LHCN-M2 (cell line): ENCODE measurements at places on chromosomes 2 and 18.
A peak's percentile ranks its signal among the peaks of the same experiment; 100 is the strongest.

- no peak for DNase-seq
Measured at GRCh38 chr2:5877360-5877759, 185.2 kb downstream of the SOX11 start.

DNA sequence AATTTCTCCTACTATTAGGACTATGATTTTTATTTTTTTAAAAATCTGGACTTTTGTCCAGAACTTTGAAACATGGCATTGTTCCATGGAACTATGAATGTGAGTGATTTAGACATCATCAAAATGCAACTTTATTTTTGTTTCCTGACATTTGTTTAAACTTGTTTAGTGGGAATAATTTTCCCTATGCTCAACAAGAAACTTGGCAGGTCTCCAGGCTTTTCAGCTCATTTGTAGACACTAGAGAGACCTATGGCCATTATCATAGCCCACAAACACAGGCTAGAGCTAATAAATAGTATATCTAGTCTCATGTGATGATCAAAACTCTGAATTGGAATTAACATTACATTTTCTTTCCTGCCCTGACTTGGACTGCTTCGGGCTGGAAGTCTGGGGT, 145.1 kb upstream of the CELF4 start:
- no peak for DNase-seq

DNA sequence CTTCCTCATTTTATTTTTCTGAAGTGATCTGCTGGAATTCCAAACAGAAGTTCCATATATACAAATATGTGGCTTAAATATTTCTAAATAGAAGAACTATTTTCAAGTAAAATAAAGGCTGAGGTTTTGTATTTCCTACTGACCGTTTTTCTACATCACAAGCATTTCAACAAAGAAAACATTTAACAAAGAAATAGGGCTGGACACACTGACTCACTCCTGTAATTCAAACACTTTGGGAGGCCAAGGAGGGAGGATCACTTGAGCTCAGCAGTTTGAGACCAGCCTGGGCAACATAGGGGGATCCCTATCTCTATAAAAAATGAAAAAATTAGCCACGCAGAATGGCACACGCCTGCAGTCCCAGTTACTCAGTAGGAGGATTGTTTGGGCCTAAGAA, 44.6 kb downstream of the TANK start:
- no peak for DNase-seq

GRCh38 chr2:122007126-122007525, 251.7 kb downstream of the TSN start:
- no peak for DNase-seq

DNA sequence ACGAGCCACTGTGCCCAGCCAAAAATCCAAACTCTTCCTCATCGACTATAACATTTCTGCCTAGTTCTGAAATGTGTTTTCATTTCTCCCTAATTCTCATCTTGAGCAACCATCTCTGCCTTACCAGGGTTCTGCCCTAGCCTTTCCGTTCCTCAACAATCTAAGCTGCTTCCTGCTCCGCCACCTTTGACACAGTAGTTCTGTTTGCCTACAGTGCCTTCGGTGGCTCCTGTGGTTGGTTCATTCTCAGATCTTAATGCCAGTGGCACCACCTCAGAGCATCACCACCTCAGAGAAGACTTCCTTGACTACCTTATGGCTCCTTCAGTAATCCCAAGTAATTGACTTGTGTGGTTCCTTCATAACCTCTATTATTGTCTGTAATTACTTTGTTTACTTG, 3.8 kb downstream of the SOCS6 start:
- DNase-seq: no peak

GRCh38 chr2:222281506-222281905, 17.3 kb downstream of the PAX3 start:
- no peak for DNase-seq

DNA sequence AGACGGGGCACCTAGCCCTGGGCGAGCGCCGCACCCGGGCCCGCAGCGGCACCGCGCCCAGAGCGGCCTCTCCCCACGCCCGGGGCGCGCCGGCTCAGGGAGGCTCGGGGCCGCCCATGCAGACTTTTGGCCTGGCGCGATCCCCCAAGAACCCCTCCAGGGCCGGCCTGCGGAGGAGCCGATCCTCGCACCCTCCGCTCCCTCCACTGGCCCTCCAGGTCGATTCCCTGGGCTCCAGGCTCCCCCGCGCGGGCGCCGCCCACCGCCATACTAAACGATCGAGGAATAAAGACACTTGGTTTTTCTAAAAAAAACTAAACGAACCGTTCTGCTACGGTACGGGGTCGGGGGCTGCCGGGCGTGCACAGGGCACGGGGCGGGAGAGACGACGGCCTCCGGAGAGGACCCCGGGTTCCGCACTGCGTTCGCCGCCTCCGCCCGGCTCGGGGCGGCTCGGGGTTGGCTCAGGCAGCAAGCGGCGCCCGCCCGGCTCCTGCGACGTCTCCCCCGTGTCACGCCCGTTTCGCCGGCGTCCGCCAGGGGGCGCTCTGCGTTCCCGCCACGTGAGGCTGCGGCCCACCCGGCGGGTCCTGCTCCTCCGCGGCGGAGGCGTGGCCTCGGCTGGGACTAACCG, 365 bp upstream of the KHK start:
- peak; percentile 84 for DNase-seq

DNA sequence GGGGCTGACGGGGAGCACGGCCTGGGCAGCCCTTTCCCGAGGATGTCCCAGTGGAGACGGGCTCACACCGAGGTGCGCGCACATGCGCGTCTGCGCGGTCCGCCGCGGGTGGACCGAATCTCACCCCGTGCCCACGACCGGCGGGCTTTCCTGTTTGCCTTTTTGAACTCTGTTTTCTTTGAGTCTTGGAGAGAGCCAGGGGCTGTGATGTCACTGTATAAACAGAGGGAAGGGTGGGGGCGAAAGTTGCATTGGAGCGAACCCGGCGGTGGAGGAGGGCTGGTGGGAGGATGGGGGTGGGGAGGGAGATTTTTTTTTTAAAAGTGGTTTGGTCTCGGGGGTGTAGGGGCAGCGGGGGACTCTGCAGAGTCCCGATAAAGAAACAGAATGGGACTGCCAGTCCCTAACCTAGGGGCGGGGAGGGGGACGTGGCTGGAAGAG, 141.2 kb upstream of the CTAGE1 start:
- peak; percentile 22 for DNase-seq

DNA sequence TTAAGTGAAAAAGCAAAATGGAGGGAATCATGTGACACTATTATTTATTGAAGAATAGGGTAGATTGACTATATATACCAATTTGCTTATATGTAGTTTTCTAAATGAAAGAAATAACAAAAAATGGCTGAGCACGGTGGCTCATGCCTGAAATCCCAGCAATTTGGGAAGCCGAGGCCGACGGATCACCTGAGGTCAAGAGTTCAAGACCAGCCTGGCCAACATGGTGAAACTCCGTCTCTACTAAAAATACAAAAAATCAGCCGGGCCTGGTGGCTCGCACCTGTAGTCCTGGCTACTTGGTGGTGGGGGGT, 59.3 kb upstream of the MYCN start:
- DNase-seq: no peak

GRCh38 chr2:36569267-36569856, 28.6 kb downstream of the FEZ2 start:
- no peak for DNase-seq
